ENCODE measurements at places on chromosomes 11 and 22. TPM values are rescaled to one million over a fixed set of nuclear protein-coding genes. Genes with fewer than 3 reads are reported as not detected.

NXPE1 gene
- not detected for total RNA-seq

MMP3 gene
- not detected for total RNA-seq

SLC36A4 gene
- 8.3 TPM for total RNA-seq

DNA sequence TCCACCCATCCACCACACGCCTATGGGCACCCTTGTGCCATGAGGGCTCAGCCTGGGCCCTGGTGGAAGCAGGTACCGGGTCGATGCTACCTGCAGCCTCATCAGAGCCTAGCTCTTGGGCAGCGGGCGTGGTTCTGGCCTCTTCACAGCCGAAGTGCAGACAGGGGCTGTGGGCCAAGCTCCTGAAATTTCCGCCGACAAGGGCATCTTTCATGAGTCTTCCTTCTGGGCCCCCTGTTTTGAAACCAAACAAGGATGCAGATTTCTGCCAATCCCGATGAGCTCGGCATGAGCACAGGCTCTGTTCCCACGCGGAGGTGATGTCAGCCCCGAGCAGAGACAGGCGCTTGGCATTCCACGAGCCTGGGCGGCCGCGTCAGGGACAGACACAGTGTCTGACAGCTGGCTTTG lies 22.6 kb upstream of the MGAT3 start:
- DNase-seq, result no peak
- no peaks in the 10 kb centered on the region for H3K27me3 ChIP-seq
- H3K4me3 ChIP-seq, result no peak overlapping the region
- H3K4me1 ChIP-seq, result peaks cover 5% of the 10 kb centered on the region
- H3K27ac ChIP-seq, result no peak overlapping the region

DNA sequence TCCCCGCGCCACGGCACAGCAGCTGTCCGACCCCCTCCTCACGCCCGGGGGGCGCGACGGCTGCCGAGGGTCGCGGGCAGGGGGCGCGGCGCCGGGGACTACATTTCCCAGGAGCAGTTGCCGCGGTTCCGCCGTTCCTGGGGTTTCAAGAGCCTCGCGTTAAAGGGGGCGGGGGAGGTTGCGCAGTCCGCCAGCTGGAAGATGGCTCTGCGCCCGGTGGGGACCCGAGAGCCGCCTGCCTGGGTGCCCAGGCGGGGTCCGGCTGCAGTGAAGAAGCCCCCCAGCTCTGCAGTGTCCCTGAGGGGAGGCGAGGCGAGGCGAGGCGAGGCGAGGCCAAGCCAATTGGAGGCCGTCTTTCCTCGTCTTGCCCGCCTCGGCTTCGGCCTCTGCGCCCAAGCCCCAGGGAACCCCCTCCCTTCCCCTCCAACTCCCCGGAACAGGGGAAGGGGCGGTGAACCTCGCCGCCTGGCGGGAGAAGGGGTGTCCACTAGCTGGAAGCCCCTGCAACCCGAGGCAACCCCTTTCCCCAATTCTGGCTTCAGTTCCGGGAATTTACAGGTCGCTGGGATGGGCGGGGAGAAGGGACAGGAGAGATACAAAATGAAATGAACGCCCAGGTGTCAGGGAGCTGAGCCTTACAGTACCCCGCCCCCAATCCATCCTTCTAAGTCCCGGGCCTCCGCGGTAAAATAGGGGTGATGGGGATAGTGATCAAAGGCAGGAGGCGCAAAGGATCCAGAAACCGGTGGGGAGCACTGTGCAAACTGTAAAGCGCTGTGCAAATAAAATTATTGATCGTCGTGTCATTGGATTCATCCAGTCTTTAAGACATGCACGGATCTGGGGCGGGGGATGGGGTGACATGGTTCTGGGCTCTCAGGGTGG lies 5.2 kb upstream of the GCAT start:
- H3K4me1 ChIP-seq, result peaks cover 32% of the 10 kb centered on the region
- no peaks in the 10 kb centered on the region for H3K27me3 ChIP-seq
- DNase-seq, result peak; percentile 70
- peak overlapping the region; percentile 67 for H3K4me3 ChIP-seq

DNA sequence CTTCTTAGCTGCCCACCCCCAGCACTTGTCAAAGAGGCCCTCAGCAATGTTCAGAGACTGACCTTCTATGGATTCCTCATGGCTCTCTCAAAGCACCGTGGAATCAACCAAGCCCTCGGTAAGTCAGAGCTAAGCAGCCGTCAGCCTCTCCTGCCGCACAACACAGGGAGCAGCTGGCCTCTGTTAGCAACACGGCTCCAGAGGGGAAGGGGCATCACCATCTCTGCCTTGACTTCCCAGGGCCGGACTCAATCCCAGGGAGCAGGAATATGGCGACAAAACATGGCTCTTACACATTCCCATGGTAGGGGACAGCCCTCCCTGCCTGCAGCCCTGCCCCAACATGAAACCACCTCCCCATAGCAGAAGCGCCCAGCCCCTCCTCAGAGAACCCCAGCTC lies 18.9 kb downstream of the ARFGAP2 start:
- no peaks in the 10 kb centered on the region for H3K36me3 ChIP-seq
- no peak for DNase-seq
- H3K4me1 ChIP-seq, result peaks cover 2% of the 10 kb centered on the region
- H3K27me3 ChIP-seq, result no peaks in the 10 kb centered on the region
- H3K4me3 ChIP-seq, result no peak overlapping the region
